ENCODE measurements at places on chromosomes 2 and 18.

- no peak for DNase-seq
Measured at GRCh38 chr2:200422071-200422470, 87.8 kb downstream of the KCTD18 start.

DNA sequence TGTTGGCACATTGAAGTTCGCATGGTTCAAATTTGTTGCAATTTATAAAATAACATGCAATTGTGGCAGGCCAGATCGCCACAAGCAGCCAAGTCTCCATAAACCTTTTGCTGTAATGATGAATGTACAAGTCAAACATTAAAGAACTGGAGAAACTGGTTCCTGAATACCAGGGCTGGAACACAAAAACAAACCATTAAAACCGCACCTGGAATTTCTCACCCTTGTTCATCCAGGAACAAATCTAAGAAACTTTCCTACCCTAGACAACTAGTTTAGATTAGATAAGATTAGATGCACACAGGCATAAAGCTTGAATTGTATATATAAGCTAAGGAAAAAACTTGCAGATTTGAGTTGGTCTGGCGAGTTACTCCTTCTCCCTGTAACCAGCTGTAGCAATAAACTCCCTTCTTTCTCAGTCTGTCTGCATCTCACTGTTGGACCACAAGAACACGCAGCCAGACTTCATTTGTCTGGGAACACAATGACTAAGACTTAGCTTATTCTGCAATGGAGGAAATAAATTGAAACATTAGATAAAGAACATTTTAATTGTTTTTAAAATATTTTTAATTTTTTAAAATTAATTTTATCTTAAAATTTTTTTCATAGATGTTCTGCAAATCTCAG lies 1835.5 kb upstream of the LRRTM1 start:
- DNase-seq, result no peak

GRCh38 chr2:24889221-24889620 lies 30.8 kb downstream of the ADCY3 start:
- DNase-seq, result no peak

GRCh38 chr2:109454765-109455394 lies 158.9 kb downstream of the SEPTIN10 start:
- no peak for DNase-seq

GRCh38 chr2:176652300-176653182 lies 383.3 kb downstream of the MTX2 start:
- DNase-seq, result no peak

DNA sequence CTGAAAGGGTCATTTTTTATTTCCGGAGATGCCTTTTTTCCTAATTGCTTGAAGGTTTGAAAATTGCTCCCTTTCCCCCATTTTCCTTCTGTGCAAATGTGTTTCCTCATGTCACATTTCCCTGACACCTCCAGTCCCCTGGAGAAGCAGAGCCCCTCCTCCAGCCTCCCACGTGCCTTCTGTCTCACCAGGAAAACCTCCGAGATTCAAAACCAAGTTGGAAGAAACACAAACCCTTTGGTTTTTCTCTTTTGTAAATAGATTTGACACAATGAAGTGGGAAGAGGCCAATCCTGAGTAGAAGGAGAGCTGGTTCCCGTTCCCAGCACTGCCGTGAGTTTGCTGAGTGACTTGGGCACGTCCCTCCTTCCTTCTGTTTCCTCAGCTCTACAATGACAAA lies 125.4 kb upstream of the MYCN start:
- DNase-seq, result peak; percentile 26

GRCh38 chr2:23221236-23221635 lies 163.7 kb upstream of the KLHL29 start:
- DNase-seq, result no peak

- no peak for DNase-seq
Measured at GRCh38 chr2:218228366-218229090, 11.5 kb downstream of the ARPC2 start.

DNA sequence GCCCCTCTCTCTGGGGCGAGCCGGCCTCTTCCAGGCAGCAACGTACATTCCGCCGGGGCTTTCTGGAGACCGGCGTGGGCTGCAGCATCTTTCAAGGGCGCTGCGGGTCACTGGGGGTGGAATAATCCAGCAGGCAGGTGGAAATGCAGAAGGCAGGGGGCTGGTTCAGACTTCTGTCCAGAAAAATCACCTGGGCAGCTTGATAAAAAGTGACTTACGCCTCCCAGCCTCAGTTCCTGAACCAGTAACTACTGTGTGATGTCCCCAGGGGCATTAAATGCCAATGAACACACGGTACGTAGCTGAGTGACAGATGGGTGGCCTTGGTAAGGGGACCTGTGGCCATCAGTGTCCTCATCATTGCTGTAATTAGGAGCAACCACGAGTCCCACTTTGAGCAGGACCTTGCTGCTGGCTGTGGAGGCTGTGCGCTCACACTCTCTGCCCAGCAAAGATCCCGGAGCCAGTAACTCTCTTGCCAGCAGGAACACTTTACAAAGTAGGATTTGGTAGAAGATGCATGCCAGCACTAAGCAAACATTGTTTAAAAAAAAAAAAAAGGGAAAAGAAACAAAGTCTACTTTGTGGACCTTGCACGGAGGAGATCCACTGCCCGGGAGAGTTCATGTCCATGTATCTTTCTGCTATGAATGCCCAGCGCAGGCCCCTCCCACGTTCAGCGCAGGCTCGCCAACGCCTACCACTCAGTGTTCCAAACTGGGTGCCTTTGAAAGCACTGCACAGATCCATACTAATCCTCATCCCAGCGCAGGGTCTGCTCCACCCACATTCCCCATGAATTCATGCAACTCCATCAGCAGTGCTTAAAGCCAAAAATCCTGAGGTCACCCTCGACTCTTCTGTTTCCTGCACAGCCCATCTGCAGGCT lies 177.3 kb downstream of the HDAC4 start:
- DNase-seq, result peak; percentile 67

GRCh38 chr2:164046040-164046439 lies 310.2 kb upstream of the FIGN start:
- DNase-seq, result no peak

DNA sequence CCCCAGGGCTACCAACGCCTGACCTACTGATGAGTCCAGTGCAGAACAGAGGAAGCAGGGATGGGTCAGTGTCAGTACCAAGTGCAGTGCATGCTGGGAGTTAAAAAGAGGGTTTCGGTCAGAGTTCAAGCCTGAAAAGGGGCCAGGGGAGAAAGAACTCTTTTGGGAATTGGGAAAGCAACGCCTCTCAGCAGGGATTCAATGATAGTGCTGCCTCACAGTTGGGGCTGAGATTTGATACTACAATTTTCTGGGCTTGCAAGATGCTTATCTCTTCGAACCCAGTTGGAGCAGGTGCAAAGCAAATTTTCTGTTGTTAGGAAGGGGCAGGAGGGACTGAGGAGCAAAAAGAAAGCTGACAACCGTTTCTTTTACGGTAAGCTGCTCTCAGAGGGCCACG lies 82.6 kb downstream of the CERKL start:
- no peak for DNase-seq

Data from anterior cingulate cortex (tissue), 58 donors.